Eye (tissue), 1 donor: ENCODE measurements at places on chromosomes 5 and 9.

- DNase-seq: no peak
Observed at GRCh38 chr5:102921341-102922044, 166.4 kb downstream of the PAM start.

DNA sequence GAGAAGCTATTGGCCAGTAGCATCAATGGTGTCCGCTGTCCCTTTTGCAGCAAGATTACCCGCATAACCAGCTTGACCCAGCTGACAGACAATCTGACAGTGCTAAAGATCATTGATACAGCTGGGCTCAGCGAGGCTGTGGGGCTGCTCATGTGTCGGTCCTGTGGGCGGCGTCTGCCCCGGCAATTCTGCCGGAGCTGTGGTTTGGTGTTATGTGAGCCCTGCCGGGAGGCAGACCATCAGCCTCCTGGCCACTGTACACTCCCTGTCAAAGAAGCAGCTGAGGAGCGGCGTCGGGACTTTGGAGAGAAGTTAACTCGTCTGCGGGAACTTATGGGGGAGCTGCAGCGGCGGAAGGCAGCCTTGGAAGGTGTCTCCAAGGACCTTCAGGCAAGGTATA lies 10.8 kb downstream of the TRIM32 start:
- DNase-seq: no peak

- no peak for DNase-seq
Observed at GRCh38 chr5:29715167-29715566, 1478.3 kb upstream of the CDH6 start.

- no peak for DNase-seq
Observed at GRCh38 chr5:71738662-71739361, 19.7 kb downstream of the CARTPT start.

- no peak for DNase-seq
Observed at GRCh38 chr9:137391411-137391754, 31.6 kb downstream of the EXD3 start.

- no peak for DNase-seq
Observed at GRCh38 chr5:140321796-140322195, 18.9 kb upstream of the PFDN1 start.
